Inflammatory macrophage treated with lipopolysaccharide for 1 hour (primary cell): ENCODE measurements at places on chromosomes 5 and 9.

- no peak for DNase-seq
Measured at GRCh38 chr5:21802869-21803490, 1050.2 kb downstream of the CDH12 start.

- DNase-seq = no peak
Measured at GRCh38 chr5:1643651-1644392, 120.1 kb upstream of the LPCAT1 start.

DNA sequence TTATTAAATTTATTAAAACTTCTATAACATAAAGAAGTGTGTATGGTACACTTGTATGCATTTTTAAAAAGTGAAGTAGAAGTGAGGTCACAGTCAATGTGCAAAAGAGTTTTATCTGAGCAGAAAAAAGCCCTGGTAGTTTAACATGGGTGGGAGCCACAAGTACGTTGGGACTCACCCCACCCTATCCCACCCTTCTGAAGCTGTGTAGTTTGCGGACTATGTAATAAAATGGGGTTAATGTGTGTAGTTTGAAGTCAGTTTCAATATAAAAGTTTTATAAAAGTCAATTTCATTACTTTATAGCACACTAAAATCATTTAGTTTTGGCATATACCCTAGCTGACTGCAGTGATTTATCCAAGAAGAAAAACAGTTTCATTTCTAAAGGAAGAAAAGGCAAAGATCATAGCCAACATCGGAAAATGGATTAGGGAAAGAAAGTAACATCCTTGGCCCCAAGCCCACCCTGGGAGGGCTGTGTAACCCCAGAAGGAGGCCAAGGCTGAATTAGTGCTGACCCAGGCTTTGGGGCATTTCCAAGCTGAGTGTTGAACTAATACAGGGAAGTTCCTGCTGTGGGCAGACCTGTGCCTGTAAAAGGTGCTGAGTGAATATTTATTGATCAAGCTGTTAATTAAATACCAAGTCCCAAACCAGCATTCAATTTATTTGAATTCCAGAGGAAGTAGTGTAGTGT lies 398.6 kb upstream of the ADAMTSL1 start:
- no peak for DNase-seq

- no peak for DNase-seq
Measured at GRCh38 chr5:176832162-176832561, 21.8 kb downstream of the UNC5A start.

DNA sequence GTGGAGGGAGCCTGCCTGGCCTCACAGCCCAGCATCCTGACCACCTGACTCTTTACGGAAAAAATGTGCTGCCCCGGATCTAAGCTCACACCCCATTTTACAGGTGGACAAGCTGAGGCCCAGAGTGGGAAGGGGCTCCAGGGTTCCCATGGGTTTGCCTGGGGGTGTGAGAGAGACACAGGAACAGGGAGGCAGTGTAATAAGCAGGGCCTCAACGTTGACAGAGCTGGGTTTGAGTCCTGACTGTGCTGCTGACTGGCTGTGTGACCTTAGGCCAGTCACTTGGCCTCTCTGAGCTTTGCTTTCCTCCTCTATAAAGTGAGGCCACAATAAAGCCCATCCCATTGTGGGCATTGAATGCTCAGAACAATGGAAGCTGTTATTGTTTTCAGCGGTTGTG lies 73.7 kb downstream of the HMCN2 start:
- DNase-seq = no peak

DNA sequence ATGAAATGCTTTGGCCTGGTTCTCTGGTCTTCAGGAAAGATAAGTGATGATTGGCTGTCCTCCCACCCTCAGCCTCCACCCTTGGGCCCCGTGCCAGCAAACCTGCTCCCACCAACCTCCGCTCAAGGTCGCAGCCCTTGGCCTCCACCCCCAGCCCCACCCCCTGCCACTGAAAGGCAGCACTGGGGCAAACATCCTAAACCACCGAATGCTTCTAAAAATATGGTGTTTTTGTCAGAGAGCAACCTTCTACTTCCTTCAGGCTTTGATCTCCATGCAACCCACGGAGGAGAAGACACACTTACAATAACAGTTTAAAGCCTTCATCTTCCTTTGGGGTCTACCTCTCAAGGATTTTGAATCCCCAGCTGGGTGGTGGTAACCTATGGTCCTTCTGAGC lies 24.0 kb upstream of the TCF7 start:
- DNase-seq = no peak

DNA sequence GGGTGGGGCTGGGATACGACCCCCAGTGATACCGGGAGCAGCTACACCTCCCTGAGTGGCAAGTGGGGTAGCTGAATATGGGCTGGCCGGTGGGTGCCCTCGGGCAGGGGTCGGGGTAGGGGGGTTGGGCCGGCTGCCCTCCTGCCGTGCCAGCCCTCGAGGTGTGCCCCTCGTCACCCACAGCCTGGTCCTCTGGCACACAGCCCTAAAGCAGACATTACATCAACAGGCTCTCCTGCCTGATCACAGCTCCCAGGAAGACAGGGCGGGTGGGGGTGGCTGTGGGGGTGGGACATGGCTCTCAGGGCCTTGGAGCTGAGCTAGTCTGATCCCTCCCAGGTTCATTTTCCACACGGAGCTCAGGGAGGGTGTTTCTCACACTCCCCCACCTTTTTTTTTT lies 23.2 kb downstream of the FBXW5 start:
- no peak for DNase-seq

DNA sequence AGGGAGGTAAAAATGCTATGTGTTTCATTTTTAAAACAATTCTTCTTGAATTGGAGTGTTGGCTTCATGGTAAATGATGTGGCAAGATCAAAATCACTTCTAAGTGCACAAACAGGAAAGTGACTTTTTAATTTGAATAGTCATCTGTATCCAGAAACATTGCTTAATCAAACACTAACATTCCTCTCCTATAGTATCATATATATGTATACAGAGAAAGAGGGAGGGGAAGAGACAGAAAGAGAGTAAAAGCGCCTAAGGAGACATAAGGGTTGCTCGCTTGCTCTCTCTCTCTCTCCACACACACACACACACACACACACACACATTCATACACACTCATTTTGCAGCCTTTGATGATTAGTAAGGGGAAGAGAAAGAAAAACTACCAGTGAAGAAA lies 95.4 kb upstream of the PRDM9 start:
- no peak for DNase-seq

GRCh38 chr9:95124582-95125367 lies 192.7 kb downstream of the FANCC start:
- DNase-seq = no peak

DNA sequence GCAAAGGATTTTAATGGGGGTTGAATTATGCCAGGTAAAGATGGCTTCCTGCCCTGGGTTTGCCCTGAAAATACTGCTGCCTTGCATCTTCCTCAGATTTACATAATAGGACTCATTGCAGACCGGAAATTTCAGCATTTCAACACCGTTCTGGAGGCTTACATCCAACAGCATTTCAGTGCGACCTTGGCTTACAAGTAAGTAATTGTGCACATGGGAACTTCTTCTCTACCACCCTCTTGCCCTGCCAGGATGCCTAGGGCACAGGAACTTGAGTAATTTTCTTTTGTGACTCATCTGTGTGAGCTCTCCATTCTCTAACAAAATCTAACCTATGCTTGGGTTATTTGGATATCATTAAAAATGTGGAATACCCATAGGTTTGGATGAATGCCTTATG lies 80.2 kb downstream of the DOCK2 start:
- DNase-seq = peak; percentile 95

- peak; percentile 51 for DNase-seq
Measured at GRCh38 chr9:76571288-76571687, 112.3 kb downstream of the GCNT1 start.

DNA sequence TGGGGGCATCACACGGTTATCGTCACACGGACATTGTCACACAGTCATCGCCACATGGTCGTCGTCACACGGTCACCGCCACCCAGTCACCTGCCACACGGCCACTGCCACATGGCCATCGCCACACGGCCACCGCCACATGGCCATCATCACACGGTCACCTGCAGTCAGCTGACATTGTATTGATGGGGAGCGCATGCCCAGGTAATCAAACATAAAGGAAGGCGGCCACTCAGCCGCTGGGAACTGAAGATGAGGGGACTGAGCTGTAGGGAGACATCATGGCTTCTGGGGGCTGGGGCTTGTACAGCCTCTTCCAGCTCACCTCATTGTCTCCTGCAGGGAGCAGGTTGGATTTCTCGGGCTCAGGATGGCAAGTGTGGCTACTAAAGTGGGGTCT lies 49.2 kb downstream of the MRPL36 start:
- DNase-seq = no peak

DNA sequence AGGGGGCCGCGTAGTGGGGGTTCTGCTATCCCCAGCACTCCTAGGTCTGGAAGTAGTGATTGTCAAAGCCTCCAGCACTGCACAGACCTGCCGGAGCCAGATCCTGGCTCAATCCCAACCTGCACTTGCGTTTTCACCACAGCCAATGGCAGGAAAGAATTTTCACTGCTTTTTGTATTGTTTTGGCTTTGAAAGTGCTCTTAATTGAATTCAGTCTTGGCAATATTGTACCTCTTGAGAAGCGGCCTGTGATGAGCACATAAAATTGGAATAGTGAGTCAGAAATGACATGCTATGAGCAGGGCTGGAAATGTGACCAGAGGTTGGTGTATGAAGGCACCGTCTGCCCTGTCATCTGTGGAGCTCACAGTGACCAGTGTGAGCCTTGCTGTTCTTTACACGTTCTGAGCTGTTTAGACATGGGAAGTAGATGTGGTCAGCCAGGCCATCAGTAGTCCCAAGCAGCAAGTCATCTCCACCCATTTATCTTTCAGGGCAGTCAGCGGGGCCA lies 41.5 kb downstream of the SECISBP2 start:
- no peak for DNase-seq

DNA sequence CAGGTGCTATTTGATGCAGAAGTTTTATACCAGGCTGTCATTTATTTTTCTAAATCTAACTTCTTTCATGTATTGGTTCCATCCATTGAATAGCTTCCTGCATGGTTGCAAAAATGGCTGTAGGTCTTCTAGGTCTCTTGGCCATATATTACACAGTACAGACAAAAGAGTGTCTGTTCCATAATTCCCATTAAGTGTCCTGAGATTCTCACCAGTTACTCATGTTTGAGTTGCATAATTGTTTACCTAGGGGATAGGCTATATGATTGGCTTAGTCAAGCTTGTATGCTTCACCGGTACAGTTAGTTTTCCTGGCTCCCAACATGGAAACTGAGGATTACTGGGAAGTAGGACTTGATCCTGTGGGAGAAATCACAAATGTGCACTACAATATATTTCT lies 399.4 kb upstream of the NUDT12 start:
- no peak for DNase-seq

- no peak for DNase-seq
Measured at GRCh38 chr5:155732587-155733376, 594.2 kb upstream of the SGCD start.

DNA sequence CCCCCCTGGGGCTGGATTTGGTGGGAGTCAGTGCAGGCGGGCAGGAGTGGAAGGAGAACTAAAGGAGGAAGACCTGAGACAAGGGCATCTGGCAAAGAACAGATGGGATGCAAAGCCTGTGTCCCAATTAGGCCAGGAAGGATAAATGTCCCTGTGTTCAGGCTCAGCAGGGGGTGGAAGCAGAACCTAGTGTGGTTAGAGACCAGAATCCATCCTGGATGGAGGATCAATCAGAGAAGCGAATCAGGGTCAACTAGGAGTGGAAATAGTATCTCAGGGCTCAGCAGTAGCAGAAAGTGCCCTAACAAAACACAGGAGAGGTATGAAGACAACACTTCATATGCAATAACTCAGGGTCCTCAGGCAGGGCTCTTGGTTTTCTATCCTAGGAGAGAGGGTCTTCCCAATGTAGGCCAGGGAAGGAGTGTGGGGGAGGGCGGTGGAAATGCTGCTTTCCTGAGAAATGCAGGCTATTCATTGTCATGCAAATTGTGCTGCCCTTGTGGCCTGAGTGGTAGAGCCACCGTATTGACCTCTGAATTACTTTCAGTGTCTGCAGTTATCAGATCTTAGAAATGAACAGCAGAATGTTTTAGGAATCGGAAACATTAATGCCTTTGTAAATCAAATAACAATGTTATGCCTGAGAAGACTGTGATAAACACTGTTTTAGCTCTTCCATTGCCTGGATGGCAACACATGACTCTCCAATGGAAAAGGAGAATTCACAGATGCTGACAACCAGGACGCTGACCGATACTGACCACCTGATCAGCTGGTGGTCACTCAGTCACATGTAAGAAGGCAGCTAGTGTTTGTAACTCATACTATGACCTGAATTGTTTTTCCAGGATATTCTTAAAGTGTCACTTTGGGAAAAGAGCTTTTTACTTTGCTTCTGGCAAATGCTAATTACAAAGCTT lies 323.6 kb downstream of the SEMA5A start:
- no peak for DNase-seq

DNA sequence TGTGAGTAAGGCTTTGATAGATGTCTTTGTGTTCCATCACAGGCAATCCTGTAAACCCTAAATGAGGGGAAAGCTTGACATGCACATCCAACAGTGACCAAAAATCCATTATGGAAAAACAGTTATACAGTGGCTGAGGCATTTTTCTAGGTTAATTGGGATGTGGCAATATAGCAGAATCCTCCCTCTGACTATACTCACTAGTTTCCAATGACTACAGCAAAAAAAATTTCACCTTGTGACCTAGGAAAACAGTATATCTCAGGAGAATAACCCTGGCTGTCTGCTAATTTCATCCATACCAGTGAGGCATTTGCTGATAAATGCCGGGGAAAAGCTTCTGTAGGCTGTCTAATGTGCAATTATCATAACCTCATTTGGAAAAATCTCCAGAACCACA lies 49.9 kb upstream of the SNCAIP start:
- no peak for DNase-seq

- DNase-seq = no peak
Measured at GRCh38 chr5:44660251-44660650, 148.5 kb upstream of the MRPS30 start.

GRCh38 chr5:144085381-144085780 lies 85.1 kb downstream of the YIPF5 start:
- DNase-seq = no peak

- no peak for DNase-seq
Measured at GRCh38 chr9:113223963-113224362, 2.6 kb downstream of the SLC31A1 start.

- no peak for DNase-seq
Measured at GRCh38 chr5:92969191-92969780, 611.7 kb downstream of the NR2F1-AS1 start.

GRCh38 chr5:80124121-80124918 lies 89.2 kb downstream of the THBS4 start:
- no peak for DNase-seq

GRCh38 chr9:127279717-127280285 lies 15.2 kb downstream of the GARNL3 start:
- no peak for DNase-seq

DNA sequence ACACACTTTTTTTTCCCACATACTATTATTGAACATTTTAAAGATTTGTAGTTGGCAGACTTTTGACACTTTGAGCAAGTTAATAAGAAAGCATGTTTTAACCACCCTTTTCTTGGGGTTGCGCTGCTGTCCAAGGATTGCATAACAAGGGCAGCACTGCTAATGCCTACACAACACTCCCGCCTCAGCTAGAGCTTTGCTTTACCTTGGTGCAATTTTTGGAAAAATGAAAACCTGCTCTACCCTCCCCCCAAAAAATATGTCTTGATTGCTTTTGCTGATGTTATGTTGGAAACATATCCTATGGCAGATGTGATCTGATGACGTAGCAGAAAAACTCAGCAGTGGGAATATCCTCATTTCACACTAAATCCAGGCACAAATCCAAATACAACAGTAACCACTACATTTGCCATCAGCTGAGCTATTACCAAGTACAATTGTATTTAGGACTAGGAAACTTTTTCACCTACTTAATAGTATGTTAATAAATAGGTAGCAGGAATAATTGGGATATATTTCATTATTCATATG lies 51.5 kb downstream of the UBE2R2 start:
- DNase-seq = no peak
